ENCODE measurements at places on chromosomes 16 and 17.
A peak's percentile ranks its signal among the peaks of the same experiment; 100 is the strongest.

DNA sequence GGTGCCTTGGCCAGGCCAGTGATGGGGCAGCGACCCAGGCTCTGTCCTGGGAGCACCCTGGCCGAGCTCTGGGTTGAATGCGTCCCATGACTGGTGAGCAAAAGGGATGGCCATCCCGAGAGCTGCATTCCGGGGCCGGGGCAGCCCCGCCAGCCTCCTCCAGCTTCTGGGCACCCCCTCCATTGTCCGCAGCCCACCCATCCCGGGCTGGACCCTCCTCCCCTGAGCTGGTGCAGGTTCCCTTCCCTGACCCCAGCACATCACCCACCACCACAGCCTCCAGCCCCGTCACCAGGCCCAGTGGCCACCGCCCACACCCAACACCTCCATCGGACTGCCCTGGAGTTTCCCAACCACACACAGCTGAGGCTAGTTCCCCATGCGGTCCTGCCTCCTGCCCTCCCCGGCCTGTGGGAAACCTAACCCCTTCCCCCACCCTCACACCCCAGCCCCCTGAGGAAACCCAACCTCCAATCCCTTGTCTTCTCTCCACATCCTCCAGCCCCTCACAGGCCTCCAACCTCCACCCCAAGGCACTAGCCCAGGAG, 16.2 kb upstream of the PVALEF start:
- ATAC-seq = no peak

- no peak for ATAC-seq
These were observed 238.7 kb downstream of the HAPSTR1 start for GRCh38 chr16:9330095-9330494.

- ATAC-seq = peak; percentile 95
These were observed at the start of gene MRM1 for GRCh38 chr17:36601303-36602029. Gene MRM1, plus strand, starts transcription at chr17:36601583. Its CDS starts 228 bp downstream, at chr17:36601811.

DNA sequence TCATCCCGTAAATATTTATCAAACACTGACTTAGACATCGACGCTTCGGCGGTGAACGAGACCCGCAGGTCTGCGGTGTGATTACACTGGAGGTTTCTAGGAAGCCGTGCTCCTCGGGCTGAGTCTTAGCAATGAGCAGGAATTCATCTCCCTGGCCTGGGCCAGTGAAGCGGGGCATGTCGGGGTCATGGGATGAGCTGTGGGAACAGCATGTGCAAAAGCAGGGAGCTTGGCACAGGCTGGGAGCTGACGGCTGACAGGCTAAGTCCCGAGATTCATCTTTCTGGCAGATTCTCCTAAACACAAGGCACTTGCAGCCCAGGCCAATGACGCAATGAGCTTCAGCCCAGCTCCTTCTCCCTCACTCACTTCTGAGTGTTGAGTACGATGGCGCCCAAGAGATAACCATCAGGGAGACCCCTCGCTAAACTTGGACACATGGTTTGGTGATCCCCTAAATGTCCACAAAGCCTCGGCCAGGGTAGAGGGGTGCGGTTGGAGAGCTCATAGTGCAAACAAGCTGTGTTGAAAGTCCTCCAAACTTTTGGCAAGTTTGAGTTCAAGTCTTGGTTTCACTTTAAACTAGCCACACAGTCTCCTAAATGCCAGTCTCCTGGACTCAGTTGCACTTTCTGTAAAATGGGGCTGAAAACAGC, 12.8 kb downstream of the CRISPLD2 start:
- peak; percentile 85 for ATAC-seq

DNA sequence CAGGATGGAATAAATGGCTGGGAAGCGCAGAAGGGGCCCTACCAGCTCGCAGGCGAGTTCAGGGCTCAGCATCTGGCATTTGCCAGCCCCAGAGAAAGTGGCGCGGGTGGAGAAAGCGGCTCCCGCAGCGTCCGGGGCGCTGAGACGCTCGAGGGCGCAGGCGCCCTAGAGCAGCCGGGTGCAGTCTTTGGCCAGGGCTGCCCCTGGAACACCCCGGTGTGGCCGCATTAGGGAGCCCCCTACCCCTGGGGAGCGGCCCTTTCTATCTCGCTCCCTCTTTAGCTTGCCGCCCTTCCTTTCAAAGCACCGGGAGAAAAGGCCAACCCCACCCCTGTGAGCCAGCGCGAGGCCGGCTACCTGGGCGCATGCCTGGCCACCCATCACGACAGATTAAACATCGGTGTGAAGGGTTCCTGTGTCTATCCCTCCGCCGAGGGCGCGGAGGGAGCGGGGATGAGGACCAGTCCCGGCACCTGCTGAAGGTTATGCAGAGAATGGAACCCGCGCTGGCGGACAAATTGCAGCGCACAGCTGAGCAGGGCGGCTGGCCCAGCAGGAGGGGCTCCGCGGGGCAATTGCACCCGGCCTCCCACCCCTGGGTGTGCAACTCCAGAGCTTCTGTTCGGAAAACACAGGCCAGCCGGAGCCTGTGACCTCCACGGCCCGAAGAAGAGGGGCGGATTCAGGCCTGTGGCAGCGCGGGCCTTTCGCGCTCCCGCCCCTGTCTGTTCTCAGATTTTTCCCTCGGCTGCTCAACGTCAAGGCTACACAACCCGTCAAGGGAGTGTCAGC, 15.6 kb upstream of the FOXF1 start:
- peak; percentile 64 for ATAC-seq

GRCh38 chr17:57988301-57989250, 522 bp upstream of the VEZF1 start:
- peak; percentile 84 for ATAC-seq

DNA sequence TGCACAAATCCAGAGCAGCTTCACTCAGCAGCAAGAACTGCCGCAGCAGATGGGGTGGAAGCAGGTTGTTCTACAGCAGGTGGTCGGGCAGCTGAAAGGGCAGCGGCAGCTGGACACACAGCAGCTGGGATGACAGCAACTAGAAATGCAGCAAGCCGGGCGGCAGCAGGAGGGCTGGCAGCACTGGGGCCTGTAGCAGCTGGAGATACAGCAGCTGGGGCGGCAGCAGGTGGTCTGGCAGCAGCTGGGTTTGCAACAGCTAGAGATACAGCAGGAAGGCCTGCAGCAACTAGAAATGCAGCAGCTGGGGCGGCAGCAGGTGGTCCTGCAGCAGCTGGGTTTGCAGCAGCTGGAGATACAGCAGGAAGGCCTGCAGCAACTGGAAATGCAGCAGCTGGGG, 460 bp downstream of the KRTAP4-3 start:
- ATAC-seq = no peak

- no peak for ATAC-seq
These were observed 79.6 kb downstream of the GAS7 start for GRCh38 chr17:10118788-10119130.

DNA sequence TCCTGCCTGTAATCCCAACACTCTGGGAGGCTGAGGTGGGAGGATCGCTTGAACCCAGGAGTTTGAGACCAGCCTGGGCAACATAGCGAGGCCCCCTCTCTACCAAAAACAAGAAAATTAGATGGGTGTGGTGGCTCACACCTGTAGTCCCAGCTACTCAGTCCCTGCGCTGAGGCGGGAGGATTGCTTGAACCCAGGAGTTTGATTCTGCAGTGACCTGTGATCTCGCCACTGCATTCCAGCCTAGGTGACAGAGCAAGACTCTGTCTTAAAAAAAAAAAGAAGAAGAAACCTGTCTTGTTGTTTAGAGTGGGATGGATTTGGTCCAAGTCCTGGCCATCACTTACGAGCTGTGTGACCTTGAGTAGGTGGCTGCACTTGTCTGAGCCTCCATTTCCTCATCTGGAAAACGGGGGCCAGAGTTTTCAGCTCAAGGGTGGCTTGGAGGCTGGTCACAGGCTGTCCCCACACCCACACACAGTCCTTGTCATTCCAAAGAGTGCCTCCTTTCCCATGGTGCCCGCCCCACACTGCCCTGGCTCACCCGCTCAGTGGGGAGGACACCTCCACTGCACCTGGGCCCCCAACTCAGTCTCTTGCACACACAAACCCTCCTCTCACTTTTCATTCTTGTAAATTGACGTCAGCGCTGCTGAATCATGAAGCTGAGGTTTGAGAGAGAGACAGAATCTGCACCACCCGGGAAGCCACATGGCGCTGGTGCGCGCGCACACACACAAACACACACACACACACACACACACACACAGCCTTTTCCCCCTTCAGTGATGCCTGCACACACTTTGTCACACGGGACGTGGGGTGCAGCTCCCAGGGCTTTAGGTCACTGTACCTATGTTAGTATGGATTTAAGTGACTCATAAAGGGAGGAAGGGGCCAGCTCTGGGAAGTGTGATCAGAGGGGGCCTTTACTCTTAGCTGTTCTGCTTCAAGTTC, 4.2 kb downstream of the SOCS1 start:
- ATAC-seq = no peak

- no peak for ATAC-seq
These were observed 414 bp downstream of the NARF start for GRCh38 chr17:82458885-82459424.

GRCh38 chr16:73126525-73126853, 78.6 kb upstream of the ZFHX3 start:
- peak; percentile 69 for ATAC-seq

GRCh38 chr17:17783116-17783824, 53.5 kb downstream of the SREBF1 start:
- no peak for ATAC-seq

- ATAC-seq = no peak
These were observed 5.7 kb downstream of the ZNF319 start for GRCh38 chr16:57994778-57995177.

DNA sequence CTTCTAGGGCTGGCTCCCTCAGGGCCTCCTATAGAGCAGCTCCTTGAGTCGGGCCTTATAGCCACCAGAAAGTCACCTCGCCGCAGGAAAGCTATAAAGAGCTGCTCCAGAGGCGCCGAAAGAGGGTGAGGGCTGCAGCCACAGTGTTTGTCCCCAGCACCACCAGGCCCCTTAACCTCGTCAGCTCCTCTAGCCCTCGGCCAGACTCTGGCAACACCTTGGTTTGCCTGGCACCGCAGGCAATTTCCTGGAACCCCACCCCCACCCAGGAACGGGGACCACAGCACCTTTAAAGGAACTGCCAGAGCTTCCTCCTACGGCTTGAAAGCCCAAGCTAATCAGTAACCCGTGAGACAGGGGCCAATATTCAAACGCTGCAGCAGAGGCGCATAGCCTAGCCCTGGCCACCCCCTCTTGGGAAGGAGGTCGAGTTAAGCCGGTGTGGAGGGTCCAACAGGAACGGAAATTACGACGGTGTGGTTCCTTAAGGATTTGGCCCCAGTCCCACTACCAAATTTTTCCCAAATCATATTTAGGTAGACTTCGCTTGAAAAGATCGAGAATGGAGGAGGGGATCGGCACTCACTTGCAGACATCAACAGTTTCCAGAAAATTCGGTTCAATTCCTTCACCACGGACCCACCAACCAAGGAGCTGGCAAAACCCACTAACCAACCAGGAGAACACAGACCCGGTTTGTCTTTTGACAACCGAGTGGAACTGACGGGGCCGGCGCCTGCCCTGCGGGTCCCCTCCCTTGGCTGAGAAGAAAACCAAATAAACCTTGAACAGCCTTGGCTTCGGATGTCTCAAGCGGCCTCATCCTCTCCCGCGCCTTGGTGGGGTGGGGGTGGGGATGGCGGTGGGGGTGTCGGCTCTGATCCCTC, 3.0 kb downstream of the HOXB6 start:
- ATAC-seq = no peak

DNA sequence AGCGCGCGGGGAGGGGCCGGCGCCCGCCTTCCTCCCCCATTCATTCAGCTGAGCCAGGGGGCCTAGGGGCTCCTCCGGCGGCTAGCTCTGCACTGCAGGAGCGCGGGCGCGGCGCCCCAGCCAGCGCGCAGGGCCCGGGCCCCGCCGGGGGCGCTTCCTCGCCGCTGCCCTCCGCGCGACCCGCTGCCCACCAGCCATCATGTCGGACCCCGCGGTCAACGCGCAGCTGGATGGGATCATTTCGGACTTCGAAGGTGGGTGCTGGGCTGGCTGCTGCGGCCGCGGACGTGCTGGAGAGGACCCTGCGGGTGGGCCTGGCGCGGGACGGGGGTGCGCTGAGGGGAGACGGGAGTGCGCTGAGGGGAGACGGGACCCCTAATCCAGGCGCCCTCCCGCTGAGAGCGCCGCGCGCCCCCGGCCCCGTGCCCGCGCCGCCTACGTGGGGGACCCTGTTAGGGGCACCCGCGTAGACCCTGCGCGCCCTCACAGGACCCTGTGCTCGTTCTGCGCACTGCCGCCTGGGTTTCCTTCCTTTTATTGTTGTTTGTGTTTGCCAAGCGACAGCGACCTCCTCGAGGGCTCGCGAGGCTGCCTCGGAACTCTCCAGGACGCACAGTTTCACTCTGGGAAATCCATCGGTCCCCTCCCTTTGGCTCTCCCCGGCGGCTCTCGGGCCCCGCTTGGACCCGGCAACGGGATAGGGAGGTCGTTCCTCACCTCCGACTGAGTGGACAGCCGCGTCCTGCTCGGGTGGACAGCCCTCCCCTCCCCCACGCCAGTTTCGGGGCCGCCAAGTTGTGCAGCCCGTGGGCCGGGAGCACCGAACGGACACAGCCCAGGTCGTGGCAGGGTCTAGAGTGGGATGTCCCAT, 232.8 kb downstream of the SEC14L1 start:
- peak; percentile 20 for ATAC-seq

DNA sequence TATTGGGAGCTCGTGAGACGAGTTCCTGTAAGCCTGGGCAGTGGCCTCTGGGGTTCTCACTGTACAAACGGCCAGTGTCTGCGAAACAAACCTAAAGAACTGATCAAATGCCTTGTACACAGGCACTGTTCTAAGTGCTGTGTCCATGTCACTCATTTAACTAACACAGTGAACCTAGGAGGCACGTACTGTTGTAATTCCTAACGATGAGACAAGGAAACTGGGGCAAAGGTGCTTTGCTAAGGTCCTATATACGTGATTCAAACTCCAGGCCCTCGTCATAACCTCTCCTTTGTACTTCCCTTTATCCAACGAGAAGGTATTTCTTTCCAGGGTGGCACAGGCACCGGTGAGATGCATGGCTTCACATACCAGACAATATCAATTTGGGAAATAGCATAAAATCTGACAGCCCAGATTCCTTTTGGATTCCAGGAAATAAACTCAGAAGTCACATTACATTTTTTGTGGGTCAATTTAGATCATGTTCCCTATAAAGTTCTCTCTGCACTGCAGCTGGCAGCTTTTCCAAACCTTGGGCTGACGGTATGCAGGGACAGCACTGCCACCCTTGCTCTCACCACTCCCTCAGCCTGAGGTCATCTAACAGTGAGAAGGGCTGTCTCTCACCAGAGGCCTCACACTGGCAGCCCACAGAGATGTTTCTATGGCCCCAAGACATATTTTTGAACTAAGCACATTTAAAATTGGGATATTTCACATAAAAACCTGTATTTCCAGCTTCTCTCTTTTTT, 18.3 kb downstream of the GLYR1 start:
- no peak for ATAC-seq

GRCh38 chr17:9587969-9588656, 11.7 kb downstream of the CFAP52 start:
- ATAC-seq = no peak

GRCh38 chr17:31580316-31580705, 188.8 kb downstream of the RAB11FIP4 start:
- ATAC-seq = no peak

DNA sequence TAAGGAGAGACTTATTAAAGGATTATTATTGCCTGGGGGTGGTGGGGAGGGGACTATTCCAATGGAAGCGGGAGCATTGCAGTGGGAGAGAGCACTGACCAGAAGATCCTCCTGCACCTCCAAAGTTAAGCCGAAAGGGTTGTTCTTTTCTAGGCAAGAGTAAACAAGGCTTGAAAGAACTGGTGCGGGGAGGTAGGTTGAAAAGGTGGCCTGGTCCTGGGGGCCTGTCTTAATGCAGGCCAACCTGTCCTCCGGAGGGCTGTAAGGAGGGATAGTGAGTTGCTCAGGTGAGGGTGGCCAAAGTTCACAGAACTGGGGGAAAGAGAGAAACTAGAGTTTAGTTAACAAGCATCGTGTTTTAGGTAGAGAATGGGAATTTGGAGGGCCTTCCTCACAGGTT, 65.3 kb downstream of the RAB11FIP4 start:
- no peak for ATAC-seq

GRCh38 chr16:71927383-71927782, 32.1 kb downstream of the IST1 start:
- ATAC-seq = peak; percentile 80
